ENCODE measurements at places on chromosomes 4 and X. TPM values are rescaled to one million over a fixed set of nuclear protein-coding genes. Genes with fewer than 3 reads are reported as not detected.

DNA sequence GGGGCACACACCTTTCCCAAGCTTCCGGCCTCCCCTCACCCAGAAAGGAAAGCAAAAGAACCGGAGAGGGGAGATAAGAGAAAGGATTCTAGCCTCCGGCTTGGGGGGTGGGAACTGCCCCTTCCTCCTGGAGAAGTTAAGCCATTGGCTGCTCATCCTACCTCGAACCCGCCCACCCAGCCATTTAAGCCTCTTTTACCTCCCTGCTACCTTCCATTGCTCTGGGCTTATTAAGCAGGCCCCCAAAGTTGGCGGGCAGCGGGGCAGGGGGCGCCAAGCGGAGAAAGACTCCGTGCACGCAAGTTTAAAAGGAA lies 2.3 kb downstream of the MAML3 start:
- DNase-seq = no peak

DNA sequence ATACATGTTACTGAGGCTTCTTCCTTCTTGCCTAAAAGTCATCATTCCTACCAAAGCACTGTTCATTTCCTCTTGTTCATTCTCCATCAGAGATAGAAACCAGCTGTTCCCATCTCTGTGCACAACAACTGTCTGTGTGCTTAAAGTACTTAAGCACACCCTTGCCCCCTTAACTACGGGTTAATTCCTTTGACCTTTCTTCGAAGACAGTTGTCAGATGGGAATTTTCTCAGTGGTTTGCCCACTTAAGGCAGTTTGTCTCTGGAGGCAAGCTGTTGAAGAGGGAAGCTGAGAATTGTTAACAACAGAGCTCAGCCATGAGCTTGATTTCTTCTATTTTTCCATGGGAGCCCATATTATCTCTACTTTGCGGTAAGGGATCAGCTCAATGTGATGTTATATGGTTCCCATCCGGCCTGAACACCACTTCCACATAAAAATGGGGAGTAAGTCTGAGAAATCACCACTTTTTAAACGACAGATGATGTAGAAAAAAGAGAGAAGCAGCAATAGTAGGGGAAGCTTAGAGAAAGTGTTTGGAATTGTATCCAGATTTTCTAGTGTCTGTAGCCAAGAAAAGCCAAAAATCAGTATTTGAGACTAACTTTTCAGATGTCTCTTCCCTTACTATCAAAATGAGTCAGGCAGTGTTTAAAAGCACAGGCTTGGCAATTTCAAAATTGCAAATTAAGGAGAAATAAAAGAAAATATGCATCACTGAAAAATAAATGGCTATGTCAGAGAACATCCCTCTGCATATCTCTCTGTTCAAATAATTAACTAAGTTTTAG lies 194.4 kb downstream of the SLIT2 start:
- DNase-seq = no peak

- no peak for DNase-seq
These were observed 58.1 kb downstream of the DCHS2 start for GRCh38 chr4:154433543-154433942.

GRCh38 chr4:88858752-88859151 lies 161.1 kb upstream of the NAP1L5 start:
- DNase-seq = no peak

- no peak for DNase-seq
These were observed 283.7 kb downstream of the PACRGL start for GRCh38 chr4:20983763-20984575.

- DNase-seq = no peak
These were observed at the start of gene GDPD2 for GRCh38 chrX:70422851-70423341. GDPD2 (plus strand) TSS chrX:70423314; CDS start chrX:70424985, 1,671 bp downstream.

DNA sequence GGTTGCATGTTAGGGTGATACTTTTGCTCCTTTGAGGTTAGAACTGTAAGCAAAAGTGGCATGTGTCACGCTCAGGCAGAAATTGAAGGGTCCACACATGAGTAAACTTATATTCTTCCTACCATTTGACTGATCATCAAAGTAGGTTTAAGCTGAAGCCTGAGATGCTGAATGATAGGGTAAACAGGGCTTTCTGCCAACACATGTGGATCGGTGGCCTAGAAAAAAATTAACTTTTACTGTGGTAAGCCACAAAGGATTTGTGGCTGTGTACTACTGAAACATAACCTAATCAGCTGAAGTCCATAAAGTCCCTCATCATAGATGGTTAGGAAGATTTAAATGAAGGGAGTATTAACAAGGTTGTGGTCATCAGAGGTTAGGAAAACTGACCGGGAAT lies 1070.1 kb downstream of the STPG2 start:
- no peak for DNase-seq

DNA sequence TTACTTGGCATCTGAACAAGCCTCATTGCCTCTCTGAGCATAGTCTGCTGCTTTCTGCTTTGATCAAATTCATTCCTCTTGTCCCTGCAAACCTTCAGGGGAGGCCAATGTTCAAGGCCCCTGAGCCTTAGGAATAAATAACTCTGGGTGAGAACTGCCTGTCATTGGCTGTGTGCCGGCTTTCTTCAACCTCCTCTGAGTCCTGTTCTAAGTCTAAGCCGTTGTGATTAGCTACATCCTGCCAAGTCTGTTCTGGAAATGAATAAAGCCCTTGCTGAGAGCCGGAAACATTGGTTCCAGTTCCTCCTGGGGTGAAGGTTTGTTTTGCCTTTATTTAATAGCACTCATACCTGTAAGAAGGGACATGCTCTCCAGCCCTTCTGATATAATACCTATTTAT lies 13.8 kb downstream of the RNF4 start:
- DNase-seq = no peak

The UNC5C gene
- total RNA-seq = not detected

GRCh38 chr4:1111259-1111809 lies 2.0 kb downstream of the RNF212 start:
- no peak for DNase-seq

DNA sequence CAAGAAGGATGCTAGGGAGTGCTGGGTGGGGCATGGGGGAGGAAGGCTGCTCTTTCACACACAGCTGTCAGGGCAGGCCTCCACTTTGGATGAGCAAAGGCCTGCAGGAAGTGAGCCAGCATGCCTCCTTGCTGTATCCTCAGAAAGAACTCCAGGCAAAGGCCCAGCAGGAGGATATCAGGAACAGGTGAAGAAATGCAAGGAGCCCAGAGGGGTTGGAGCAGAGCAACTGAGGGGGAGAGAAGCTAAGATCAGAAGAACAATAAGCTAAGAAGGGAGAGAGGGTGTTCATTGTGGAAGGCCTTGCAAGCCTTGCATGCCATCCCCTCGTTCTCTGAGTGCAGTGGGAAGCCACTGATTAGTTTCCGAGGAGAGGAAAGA lies 115.1 kb downstream of the CAMK2D start:
- no peak for DNase-seq

- peak; percentile 61 for DNase-seq
These were observed 520 bp downstream of the ACOX3 start for GRCh38 chr4:8439914-8440491.

The HTRA3 gene
- not detected for total RNA-seq

DNA sequence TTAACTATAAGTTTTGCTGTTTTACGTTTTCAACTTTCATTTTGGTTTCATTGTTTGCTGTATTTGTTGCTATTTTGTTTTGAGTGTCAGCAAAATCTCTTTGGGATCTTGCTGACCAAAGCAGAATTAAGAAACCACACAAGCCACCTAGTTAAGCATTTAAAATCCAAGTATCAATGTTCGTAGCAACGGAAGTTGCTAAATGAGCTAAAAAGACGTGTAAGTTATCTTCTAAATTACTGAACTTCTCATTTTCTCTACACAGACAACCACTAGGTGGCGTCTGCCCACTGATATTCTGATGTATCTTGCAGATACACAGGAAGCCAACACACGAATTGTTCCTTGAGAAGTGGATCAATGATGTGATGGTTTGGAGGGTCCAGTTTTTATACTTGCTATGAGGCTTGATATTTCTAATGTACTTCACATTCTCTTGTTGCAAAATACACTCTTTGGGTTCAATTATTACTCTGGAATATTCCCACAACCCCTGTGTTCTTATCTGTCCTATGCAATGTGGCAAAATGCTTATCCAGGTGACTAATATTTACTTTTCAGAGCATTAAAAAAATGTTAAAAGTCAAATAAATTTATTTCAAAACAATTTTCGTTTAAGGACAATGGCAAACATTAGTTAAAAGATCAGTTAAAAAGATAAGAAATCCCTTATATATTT lies 250.5 kb downstream of the TECRL start:
- no peak for DNase-seq

The UGT2A1 gene
- total RNA-seq = not detected

DNA sequence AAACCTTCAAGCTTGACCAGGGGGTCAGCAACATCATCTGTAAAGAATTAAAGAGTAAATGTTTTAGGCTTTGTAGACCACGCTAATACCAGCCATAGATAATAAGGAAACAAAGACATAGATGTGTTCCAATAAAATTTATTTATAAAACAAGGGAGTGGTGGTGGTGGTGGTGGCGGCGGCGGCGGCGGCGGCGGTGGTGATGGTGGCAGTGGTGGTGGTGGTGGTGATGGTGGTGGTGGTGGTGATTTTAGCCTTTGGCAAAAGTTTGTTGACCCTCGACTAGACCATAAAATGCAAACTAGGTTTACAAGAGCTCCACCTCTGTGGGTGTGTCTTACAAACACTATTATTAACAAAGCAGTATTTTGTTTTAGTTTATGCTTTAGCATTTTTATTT lies 222.3 kb upstream of the SPOCK3 start:
- no peak for DNase-seq

DNA sequence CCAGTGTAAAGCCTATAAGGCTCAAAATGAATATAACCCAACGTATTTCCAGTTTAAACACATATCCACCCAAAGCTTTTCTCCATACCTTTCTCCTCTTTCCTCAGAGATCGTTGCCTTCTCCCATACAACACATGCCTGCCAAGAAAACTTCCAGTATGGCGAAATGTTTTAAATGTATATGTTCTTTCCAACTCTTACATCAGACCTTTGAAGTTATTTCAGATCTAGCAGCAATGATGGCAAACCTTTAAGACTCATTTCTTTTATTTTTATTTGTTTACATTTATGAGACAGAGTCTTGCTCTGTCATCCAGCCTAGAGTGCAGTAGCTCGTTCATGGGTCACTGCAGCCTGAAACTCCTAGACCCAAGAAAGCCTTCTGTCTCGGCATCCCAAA lies 265.4 kb downstream of the BMPR1B start:
- no peak for DNase-seq

The PPM1K gene
- total RNA-seq = 67.1 TPM

The ZNF157 gene
- total RNA-seq = 0.31 TPM

DNA sequence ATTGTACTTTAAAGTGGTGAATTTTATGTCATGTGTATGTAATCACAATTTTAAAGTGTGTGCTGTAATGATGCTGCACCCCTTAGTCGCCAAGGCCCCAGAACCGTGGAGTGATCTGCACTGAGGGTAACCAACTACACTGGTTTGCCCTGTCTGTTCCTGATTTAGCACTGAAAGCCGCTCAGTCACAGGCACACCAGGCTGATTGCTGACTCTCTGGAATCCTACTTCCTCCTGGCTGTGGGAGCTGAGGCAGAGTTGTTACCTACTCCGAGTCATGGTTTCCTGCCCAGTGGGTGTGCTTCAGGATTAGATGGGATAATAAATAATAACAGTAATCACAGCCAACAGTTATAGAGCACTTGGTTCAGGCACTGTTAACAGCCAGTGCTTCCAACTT lies 645.4 kb downstream of the BCOR start:
- DNase-seq = no peak

DNA sequence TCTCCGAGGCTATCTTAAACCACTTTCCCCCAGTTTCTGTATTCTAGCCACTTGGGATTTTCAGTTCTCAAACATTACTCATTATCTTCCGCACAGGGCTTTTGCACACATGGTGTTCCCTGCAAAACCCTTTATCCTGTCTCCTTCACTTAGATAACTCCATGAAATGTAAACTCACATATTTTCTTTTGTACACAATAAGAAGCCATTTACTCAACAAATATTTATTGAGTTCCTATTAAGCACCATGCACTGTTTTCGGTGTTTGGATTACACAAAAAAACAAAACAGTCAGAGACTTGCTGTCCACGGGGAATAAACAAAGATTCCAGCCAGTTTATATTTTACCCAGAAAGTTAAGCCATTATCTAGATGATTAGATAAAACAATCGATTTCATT lies 42.5 kb upstream of the UNC5C start:
- no peak for DNase-seq

- no peak for DNase-seq
These were observed at the start of gene C4orf54 for GRCh38 chr4:99657798-99658197. C4orf54 (minus strand) TSS chr4:99657828; CDS start chr4:99654648, 3,180 bp downstream.

GRCh38 chrX:19805046-19805690 lies 82.2 kb downstream of the SH3KBP1 start:
- no peak for DNase-seq

- DNase-seq = no peak
These were observed 57.8 kb upstream of the ADGRA3 start for GRCh38 chr4:22573641-22574040.
